GOT3 (cell line): ENCODE measurements at places on chromosomes 4 and X.

DNA sequence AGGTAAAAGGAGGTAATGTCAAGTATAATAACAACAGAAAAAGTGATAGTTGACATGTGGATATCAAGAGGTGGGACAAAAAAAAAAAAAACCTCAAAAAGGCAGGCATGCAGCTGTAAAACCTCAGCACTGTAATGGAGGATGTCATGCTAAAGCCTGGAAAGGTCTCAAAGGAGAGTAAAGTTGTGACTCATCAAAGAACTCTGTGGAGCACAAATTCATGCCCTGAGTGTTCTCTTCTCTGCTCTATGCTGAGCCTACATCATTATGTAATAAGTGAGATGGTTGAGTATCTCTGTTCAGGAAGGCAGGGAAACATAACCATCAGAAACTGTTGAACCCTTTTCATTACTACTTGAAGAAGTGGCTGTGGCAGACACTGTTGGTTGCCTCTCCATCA is 597.8 kb downstream of the BCOR start:
- no peak for DNase-seq

DNA sequence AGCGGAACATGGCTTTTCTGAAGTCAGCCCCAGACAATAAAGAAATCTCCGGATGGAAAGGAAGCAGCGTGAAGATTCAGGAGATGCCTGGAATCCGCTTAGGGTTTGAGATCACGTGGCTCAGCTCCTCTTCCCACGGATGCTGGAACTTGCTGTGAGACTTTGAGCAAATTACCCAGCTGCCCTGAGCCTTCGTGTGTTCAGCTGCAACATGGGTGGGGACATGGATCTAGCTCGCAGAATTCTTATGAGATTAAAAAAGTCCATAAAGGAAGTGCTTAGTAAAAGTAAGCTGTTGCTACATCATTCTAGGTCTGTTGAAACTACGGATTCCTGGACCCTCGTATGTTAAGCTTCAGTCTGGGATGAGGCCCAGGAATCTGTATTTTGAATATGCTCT is 55.7 kb upstream of the STIM2 start:
- DNase-seq = no peak

- no peak for DNase-seq
Observed at GRCh38 chr4:60089546-60090273, 1110.4 kb upstream of the ADGRL3 start.

- no peak for DNase-seq
Observed at GRCh38 chrX:91079342-91080114, 355.1 kb upstream of the PABPC5 start.

- DNase-seq = no peak
Observed at GRCh38 chrX:74449322-74449936, 28.1 kb downstream of the SLC16A2 start.

- no peak for DNase-seq
Observed at GRCh38 chrX:19100586-19100985, 21.7 kb downstream of the ADGRG2 start.

DNA sequence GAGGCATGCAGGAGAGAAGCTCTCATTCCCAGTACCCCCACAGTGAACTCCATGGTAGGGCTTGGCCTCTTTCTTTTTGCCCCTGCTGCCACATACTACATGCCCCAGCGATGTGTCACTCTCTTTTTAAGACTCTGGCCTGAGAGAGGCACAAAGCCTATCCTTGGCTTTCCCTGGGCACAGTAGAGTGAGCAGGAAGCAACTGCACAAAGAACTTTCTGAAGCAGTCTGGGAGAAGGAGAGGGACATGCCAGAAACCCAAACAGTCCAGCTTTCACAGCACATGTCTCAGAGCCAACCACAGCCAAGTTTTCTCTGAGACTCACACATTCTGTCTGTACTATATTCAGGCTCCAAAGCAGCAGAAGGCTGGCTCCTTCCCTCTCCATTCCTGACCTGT is 7.9 kb upstream of the NALF2 start:
- no peak for DNase-seq
